ENCODE measurements at places on chromosomes 1 and 21.

- DNase-seq, result no peak
Observed at GRCh38 chr1:94045465-94046056, 75.4 kb downstream of the ABCA4 start.

DNA sequence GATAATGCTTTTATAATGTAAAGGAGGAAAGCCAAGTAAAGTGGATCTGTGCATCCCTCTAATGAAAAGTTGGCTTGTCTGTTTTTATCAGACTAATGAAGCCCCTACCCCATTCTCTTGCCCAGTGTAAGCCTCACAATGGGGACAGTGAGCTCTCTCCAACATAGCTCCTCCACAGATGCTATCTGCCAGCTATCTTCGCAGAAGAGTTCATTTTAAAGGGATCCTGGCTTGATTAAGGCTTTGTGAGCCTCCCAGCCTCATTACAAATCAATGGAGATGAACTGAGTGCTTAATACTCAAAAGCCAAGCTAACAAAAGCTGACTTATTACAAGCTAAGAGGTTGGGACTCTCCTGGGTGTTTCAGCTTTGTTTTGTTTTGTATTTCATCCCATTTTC lies 514.7 kb downstream of the NUF2 start:
- DNase-seq, result no peak

DNA sequence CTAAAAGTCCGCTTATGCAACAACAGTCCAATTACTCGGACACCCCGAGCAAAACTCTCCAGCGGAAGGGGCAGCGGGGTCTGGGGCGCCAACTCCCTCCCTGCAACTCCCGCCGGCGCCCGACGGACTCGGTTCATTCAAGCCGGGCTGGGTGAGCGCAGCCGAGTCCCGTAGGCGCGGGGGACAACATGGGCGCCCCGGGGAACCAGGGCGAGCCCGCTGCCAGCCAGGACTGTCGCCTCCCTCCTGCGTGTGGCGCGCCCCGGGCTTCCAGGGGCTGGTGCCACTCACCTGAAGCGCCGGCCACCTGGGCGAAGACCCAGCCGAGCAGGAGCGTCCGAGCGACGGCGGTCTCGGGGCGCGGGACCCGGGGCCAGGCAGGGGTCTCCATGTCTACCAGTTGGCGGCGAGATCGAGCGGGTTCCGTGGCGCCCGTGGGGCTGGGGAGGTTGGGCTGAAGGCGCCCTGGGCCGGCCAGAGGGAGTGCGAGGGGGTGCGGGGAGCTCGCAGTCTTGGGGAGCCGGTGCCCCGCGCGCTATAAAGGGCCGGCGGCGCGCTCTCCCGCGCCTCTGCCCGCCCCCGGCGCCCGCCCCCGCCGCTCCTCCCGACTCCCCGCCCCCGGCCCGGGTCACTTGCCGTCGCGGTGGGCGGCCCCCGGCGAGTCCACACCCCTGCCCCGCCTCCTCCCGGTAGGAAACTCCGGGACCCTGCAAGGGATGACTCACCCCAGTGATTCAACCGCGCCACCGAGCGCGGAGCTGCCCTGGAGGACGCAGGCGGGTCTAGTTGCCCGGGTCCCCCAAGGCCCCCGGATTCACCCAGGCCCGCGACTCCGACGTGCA lies at the start of gene F3:
Gene F3 (minus strand): TSS at position 514 of the 842 bp plus-strand sequence. CDS start 123 bp downstream, at position 391.
- DNase-seq, result peak; percentile 75

- DNase-seq, result no peak
Observed at GRCh38 chr1:983798-984475, 2.0 kb upstream of the PERM1 start.

- peak; percentile 13 for DNase-seq
Observed at GRCh38 chr1:243917177-243917862, 67.3 kb upstream of the AKT3 start.

DNA sequence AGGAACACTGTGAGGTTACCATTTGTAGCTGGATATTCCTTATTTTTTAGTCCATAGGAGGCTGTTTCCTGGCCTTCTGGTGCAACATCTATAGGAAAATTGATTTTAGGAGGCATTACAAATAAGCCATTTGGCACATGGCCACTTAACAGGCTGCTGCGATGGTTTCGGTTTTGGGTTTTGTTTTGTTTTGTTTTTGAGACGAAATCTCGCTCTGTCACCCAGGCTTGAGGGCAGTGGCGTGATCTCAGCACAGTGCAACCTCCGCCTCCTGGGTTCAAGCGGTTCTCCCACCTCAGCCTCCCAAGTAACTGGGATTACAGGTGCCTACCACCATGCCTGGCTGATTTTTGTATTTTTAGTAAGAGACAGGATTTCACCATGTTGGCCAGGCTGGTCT lies 20.1 kb upstream of the LRRC8D start:
- no peak for DNase-seq

GRCh38 chr1:166153525-166154314 lies 13.1 kb downstream of the FAM78B start:
- no peak for DNase-seq

DNA sequence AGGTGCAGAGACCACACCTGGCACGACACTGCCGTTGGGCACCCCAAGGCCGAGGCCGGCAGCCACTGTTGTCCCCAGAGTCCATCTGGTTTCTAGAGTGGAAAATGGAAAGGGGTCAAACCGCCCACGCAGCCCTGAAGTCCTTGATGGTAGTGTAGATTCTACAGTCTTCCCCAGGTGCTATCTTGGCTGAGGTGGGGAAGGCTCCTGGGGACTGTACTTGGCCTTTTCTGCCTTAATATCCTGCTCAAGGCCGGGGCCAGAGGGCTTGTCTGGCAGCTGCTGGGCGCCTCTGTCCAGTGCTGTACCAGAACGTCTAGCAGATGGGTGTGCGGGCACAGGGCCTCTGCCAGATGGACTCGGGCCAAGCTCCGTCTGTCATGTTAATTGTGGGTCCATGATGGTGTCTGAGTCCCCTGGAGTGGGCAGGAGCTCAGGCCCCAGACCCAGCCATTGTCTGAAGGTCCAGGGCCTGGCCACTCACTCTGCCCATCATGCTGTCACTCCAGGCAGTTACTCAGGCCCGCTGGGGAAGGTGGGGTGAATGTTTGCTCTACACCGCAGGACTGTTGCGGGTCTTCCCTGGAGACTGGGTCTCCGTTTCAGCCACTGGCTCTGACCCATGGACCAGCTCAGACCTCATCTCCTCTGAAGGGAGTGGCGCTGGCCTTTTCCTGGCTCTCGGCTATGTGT lies 161.9 kb upstream of the COL6A1 start:
- DNase-seq, result no peak

- DNase-seq, result no peak
Observed at GRCh38 chr1:1124786-1125642, 9.1 kb upstream of the C1orf159 start.

- no peak for DNase-seq
Observed at GRCh38 chr1:173134800-173135199, 72.3 kb downstream of the TNFSF4 start.

DNA sequence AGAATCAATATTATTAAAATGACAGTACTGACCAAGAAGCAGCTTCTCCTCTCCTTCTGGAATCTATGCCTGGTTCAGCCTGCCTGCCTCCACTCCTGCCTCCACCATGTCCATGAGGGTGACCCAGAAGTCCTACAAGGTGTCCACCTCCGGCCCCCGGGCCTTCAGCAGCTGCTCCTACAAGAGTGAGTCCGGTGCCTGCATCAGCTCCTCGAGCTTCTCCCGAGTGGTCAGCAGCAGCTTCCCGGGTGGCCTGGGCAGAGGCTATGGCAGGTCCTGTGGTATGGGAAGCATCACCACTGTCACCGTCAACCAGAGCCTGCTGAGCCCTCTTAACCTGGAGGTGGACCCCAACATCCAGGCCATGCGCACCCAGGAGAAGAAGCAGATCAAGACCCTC lies 822.4 kb upstream of the NEGR1 start:
- no peak for DNase-seq

- no peak for DNase-seq
Observed at GRCh38 chr1:90114521-90115141, 119.7 kb downstream of the ZNF326 start.

- no peak for DNase-seq
Observed at GRCh38 chr1:217389895-217390294, 241.0 kb downstream of the GPATCH2 start.

DNA sequence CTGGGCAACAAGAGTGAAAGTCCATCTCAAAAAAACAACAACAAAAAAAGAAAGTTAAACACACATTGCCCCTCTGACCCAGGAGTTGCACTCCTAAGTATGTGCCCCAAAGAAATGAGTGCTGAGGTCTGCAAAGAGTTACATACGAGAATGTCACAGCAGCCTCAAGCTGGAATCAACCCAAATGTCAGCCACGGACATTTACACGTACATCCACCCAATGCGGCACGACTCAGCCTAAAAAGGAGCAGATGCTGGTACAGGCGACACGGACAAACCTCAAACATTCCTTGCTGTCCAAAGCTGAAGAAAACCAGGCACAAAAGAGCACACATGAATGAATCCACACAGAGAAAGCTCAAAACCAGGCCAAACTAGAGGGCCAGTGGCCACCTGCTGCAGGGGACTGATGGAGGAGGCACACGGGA lies 46.8 kb upstream of the ECE1 start:
- DNase-seq, result no peak

- DNase-seq, result no peak
Observed at GRCh38 chr1:199608414-199608813, 419.1 kb upstream of the NR5A2 start.

DNA sequence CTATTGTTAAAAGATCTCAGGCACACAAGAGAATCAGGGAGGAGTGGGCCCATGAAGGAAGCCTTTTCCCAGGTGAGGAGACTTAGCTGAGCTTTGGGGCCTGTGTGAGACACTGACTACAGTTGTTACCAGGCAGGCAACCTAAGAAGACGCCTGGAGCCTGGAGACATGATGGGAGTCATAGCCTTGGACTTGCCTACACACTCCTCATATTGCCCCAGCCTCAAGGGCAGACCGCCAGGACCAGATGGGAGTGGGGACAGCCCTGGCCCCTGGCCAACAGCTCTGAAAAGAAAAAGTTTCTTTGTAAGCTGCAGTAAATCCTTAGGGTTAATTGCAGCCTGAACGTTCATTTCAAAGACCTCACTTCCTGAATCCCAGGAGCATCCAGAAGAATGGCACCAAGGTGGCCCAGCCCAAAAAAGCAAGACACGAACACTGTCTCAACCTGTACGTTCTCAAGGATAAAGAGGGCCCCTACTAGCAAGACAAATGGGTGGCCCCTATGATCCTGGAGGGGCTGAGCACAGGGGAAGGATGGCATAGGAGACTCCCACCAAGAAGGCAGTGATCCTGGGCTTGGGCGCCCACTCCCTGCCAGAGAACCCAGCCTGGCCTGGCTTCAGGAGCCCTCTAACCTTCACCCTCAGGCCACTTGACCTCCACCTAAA lies 33.2 kb upstream of the BTG2 start:
- no peak for DNase-seq

- no peak for DNase-seq
Observed at GRCh38 chr1:183498342-183498991, 26.2 kb downstream of the SMG7 start.

- DNase-seq, result no peak
Observed at GRCh38 chr1:32749771-32750170, 47.2 kb upstream of the SYNC start.

GRCh38 chr1:66375125-66375524 lies 158.8 kb upstream of the SGIP1 start:
- DNase-seq, result no peak

DNA sequence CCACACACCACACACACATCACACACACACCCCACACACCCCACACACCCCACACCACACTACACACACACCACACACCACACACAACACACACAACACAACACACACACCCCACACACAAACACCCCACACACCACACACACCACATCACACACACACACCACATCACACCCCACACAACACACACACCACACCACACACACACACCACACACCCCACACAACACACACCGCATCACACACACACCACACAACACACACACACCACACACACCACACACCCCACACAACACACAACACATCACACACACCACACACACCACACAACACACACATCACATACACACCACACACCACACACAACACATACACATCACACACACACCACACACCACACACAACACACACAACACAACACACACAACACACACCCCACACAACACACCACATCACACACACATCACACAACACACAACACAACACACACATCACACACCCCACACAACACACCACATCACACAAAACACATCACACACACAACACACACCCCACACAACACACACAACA lies 2.4 kb downstream of the LYPD8 start:
- no peak for DNase-seq

DNA sequence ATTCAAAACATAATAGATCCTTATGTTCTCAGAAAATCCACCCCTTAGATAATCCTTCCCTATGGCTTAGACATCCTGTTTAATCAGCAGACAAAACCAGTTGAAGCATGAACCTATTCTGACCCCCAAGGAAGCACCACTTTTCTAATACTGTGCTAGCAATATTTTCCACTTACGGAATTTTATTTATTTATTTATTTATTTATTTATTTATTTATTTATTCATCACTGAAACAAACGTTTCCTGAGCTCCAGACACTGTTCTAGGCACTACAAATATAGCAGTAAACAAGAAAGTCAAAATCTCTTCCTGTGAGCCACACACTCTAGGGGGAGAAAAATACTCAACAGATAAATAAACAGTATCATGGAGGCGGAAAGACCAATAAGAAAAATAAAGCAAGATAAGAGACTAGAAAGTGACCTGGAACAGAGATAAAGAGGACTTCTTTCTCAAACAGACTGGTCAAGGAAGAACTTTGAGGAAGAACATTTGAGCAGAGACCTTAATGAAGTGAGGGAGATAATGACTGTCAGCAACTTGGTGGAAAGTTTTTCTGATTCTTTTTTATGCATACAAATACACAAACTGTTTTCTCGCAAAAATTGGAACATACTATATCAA lies 145.5 kb upstream of the POGK start:
- DNase-seq, result no peak

- DNase-seq, result no peak
Observed at GRCh38 chr1:23216771-23217420, 406 bp downstream of the HTR1D start.

DNA sequence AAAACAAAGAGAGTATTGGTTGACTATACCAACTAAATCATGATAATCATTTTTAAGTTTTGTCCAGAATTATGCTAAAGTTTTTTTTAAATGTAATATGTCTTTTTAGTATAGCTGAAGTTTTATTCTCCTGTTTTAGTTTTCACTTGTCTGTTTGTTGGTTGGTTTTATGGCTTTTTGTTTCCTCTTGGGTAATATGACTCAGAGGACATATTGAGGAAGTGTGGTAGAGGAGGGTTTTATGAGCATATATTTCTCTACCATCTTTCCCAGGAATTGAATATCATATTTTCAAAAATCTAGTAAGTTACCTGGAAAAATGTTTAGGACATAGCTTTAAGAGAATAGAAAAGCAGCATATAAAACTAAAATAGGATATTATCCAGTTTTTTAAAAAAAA lies 68.6 kb upstream of the MCOLN3 start:
- DNase-seq, result no peak

DNA sequence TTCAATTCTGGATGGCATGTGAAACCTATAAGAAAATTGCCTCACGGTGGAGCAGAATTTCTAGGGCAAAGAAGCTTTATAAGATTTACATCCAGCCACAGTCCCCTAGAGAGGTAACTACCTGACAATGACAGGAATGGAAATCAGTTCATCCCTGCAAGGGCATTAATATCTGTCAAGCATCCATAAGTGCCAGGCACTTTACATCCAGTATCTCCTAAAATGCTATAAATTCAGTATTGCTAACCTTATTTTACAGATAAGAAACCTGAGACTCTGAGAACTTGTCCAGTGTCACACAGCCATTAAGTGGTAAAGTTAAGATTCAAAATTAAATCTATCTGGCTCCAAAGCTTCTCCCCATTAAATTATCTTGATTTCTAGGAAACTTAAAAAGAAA lies 22.3 kb downstream of the RGS13 start:
- DNase-seq, result no peak
